ENCODE measurements at places on chromosomes 1 and 21.

DNA sequence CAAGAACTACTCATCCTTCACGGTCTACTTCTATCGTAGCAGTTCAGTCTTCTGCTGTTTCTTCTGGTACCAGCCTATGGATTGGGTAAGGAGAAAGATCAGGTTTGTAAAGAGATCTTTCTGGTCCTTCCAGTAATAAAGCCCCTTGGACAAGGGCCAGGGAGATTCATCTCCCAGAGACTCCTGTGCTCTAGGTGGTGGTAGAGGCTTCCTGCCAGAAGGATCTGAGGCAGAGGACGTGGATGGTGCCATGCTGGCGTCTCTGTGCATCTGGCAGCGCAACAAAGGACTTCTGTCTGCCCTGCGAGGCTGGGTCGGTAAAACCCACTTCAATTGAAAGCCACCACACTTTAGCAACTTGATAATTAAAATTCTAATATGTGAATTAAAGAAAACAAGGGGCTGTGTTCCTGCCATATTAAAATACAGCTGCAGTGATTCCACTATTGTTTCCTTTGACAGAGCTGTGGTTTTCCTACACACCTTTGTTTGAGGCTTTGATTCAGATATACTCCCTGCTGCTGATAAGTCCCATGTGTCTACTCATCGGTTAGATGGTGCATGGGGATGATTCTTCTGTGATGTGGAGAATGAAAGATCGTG lies 73.6 kb downstream of the ROR1 start:
- no peak for DNase-seq

GRCh38 chr21:41692185-41692565 lies 74.7 kb downstream of the RIPK4 start:
- no peak for DNase-seq

DNA sequence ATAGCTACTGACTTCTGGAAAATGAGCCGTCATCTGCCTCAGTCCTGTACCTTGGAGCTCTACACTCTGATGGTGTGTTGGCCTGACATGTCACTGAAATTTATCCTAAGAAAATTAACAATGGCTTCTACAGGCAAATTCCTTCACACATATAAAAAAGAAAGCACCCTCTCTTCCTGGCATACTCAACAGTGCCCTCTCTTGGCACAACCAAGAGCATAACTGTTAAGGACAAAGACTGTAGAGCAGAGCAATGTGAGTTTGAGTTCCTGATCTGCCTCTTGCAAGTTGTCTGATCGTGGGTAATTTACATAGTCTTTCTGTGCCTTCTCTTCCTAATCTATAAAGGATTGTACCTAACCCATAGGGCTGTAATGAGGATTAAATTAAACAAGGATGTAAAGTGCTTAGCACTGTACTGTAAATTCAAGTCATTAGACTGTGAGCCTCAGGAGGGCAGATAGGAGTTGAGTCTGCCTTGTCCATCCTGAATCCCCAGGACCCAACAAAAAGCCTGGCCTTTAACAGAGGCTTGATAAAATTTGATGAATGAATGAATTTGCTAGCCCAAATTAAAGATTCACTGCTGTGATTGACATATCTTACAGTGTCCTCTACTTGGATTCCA lies 83.5 kb downstream of the SYF2 start:
- DNase-seq, result peak; percentile 24

- no peak for DNase-seq
These were observed 29.3 kb upstream of the SELENON start for GRCh38 chr1:25770541-25771220.

All from activated naive CD8-positive, alpha-beta T cell treated with anti-CD3 and anti-CD28 coated beads, Interleukin-2, amount 50 U/mL, for 24 hours (primary cell).